ENCODE measurements at places on chromosomes 12 and 14.

DNA sequence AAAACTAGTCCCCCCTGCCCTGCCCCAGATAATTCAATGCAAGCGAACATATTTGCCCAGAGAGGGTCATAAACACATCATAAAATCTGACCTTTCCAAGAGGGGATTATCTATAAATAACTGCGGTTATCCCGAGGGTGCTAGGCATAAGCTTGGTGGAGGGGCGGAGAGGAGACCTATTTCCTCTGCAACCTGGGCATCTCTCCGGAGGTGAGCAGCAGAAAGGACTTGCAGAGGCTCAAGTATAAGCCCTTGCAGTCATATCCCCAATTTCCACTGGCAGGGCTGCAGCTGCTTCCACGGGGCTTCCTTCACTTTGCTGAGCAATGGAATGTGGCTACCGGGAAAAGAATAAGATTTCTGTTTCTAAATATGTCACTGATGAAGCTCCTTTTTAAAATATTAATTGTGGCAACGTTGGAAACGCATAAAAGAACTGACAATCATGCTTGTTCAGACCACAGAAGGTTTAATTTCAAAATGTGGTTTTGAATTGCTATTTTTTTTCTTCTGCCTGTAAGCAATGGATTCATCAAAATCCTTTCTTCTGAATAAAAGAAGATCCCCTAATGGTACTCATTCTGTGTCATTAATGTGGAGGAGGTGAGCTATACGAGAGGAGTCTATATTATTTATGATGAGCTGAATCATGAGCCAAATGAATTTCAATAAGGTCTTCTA lies 268.9 kb upstream of the ATP2B1 start:
- DNase-seq = no peak

DNA sequence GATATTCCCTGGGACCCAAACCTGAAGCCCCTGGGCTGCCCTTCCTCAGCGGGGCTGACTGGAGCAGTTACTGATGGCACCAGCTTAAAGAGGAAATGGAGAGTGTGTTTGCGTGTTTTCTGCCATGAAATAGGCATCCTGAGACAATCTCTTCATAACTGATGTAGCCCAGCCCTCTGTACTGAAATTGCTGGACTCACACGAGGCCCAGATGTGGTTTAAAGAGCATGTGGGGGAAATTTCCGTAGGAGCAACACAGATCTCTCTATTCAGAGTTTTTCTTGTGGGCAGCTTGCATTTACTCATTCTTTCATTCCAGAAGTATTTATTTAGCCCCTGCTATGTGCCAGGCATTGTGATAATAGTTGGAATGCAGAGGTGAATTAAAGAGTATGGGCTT lies 782.1 kb upstream of the TBX3 start:
- DNase-seq = no peak

DNA sequence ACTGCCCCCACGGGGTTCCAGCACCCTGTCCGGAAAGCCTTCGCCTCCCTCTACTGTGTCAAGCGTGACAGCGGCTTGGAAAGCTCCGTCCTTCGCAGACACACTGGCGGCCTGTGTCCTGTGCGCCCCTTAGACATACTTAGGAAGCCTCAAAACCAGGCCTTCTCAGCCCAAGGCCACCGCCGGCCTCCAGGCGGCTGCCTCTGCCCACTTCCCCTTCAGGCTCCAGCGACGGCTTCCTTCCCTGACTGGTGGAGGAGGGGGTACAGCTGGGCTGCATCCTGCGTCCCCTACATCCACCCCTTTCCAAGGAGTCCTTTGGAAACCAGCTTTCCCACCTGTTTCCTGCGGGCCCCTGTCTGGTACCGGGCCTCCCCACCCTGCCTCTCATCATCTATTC lies 2.5 kb upstream of the CACNA2D4 start:
- no peak for DNase-seq

DNA sequence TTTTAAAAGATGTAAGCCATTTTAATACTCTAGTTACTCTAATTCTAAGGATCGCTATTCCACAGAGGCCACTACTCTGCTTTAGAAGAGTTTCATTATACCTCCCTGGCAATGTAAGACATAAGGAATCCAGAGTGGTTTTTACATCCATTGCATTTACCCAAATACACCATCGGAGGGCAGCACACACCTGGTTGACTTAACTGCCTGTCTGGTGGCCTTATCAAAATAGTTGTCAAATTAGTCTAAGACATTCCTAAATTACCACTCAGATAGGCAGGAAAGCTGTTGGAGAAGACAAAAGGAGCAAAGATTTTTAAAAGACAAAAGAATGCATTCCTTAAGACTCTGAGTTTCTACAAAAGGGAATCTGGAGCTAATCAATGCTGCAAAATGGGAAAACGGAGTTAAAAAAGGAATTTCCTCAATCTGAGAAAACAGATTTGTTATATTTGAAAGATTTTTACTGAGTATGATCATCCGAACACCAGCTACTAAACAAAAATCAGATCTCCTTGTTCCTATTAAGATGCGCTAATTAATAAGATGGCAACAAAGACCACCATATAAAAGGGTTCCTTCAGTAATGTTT lies 33.8 kb upstream of the FGD4 start:
- DNase-seq = peak; percentile 8

All from activated T-cell treated with anti-CD3 and anti-CD28 coated beads for 4 hours (primary cell).